ENCODE measurements at places on chromosomes 7 and 10.

- no peak for DNase-seq
These were observed 586.8 kb upstream of the MGMT start for GRCh38 chr10:128880159-128880725.

DNA sequence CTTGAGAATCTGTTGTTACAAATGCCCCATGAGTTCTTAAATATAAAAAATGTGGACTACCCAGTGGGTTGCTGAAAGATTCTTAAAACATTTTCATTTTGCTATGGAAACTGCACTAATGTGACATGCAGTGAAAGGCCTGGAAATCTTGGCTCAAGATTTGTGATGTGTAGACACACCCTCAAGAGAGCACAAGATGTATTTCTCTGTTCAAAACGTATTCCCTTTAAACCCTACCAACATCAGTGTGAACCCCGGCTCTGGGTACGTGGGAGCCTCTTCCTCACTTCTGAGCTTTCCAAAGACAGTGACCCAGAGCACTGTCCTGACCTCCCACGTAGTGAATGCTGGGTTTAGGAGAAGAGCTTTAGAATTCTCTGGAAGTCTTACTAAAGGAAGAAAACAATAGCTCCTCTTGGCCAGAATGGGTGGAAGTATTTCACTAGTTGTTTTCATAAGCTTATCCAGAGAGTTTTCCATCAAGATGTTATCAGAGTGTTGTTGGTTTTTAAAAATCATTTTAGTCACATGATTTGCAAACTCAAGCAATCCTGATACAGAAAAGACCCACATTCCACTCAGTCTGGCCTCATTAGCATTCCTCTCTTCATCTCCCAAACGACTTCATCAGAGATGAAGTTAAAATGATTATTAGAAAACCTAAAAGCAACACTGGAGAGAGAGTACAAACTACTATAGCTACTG lies 81.5 kb upstream of the AFAP1L2 start:
- DNase-seq = no peak

- no peak for DNase-seq
These were observed 505.6 kb upstream of the MKI67 start for GRCh38 chr10:128631801-128632241.

GRCh38 chr10:129020651-129021330 lies 446.2 kb upstream of the MGMT start:
- no peak for DNase-seq

- no peak for DNase-seq
These were observed 54.1 kb upstream of the ANTXRL start for GRCh38 chr10:46232666-46233065.

GRCh38 chr10:78991187-78991586 lies 77.6 kb upstream of the ZMIZ1 start:
- no peak for DNase-seq

DNA sequence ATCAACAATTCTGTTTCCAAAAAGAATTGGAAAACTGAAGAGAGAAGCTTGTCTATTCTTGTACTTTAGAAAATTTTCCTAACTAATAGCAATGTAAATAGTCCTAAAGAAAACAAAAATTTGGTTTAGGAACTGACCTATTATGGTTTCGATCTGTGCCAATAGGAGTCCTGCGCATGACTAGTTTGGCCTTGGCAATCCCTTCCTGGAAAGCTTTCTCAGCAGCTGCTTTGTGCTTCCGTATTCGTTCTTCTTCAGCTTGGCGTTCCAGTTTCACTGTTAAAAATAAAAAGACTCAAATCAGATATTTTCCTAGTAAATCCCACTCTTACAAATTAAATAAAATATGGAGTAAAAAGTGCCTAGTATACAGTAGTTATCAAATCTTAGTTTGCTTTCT lies 36.6 kb downstream of the FZD9 start:
- DNase-seq = no peak

- DNase-seq = no peak
These were observed 18.7 kb downstream of the KIFBP start for GRCh38 chr10:69007260-69007659.

- DNase-seq = no peak
These were observed 73.5 kb upstream of the GRB10 start for GRCh38 chr7:50856231-50856630.

DNA sequence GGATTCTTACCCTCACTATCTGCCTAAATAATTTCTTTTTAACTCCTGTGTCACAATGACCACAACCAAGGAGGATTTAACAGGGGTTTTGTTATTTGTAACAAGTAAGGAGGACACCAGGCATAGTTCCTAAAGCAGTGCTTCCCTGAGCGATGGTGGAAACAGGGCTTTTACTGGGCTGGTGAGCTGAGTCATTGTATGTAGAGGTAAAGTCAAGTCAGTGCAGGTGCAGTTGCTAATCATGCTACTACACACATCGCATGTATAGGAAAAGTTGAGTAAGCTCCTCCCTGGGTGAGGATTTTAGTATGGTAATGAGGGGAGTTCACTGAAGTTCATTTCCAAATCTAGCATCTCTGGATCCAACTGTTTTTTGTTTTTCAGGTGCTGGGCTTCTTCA lies 22.9 kb upstream of the ABCA13 start:
- no peak for DNase-seq

GRCh38 chr10:17088118-17088806 lies 41.3 kb downstream of the CUBN start:
- peak; percentile 38 for DNase-seq

GRCh38 chr7:96778263-96778662 lies 68.6 kb upstream of the SEM1 start:
- no peak for DNase-seq

DNA sequence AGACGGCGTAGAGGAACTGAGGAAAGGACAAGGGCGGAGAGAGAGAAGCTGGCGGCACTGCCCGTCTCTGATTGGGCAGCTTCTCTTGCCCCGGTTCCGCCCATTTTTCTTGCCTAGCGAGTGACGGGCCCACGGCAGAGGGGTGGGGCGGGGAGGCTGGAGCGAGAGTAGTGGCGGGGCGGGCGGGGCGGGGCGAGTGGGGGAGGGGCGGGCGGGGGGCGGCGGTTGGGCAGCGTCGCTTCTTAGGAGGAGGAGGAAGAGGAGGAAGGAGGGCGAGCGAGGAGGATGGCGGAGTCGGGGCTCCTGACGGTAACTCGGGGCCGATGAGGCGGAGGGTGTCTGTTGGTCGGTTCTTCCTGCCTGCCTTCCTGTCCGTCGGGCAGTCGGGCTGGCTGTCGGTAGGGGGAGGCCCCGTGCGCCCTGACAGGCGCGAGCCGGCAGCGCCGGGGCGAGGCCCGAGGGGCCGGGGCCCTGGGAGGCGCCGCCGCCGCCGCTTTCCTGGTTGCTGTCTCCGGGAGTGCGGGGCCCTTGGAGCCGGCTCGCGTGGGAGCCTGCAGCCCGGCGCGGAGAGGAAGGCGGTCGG lies at the start of gene SHOC2:
Gene SHOC2, plus strand, starts transcription at position 256 of the 583 bp plus-strand sequence. CDS start 44,755 bp downstream, outside the sequence.
- no peak for DNase-seq

- no peak for DNase-seq
These were observed 285.7 kb downstream of the NXPH1 start for GRCh38 chr7:8719102-8719501.

- DNase-seq = peak; percentile 9
These were observed 173.4 kb upstream of the NRP1 start for GRCh38 chr10:33507662-33508425.

- no peak for DNase-seq
These were observed 150.3 kb downstream of the LRRTM3 start for GRCh38 chr10:67076144-67076543.

DNA sequence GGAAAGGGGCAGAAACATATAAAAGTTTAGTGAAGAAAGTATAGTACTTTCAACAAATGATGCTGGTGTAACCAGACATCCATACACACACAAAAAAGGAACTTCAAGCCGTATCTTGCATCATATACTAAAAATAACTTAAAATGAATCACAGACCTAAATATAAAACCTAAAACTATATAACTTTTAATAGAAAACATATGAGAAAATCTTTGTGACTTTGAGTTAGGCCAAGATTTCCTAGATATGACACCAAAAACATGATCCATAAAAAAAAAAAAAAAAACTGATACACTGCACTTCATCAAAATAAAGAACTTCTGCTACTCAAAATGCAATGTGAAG lies 40.9 kb downstream of the NUDCD3 start:
- no peak for DNase-seq
